DMS79 treated with DMSO at 0.1 percent for 48 hours (cell line): ENCODE measurements at places on chromosomes 1 and 21.

GRCh38 chr21:30990514-30991262, 47.6 kb downstream of the KRTAP19-8 start:
- DNase-seq = no peak

GRCh38 chr1:109996476-109996875, 11.9 kb downstream of the AHCYL1 start:
- no peak for DNase-seq

GRCh38 chr1:51697166-51697565, 80.3 kb downstream of the OSBPL9 start:
- no peak for DNase-seq

- DNase-seq = no peak
These were observed 1.9 kb downstream of the UTP25 start for GRCh38 chr1:209829716-209830115.
